ENCODE measurements at places on chromosomes 11 and 22.

DNA sequence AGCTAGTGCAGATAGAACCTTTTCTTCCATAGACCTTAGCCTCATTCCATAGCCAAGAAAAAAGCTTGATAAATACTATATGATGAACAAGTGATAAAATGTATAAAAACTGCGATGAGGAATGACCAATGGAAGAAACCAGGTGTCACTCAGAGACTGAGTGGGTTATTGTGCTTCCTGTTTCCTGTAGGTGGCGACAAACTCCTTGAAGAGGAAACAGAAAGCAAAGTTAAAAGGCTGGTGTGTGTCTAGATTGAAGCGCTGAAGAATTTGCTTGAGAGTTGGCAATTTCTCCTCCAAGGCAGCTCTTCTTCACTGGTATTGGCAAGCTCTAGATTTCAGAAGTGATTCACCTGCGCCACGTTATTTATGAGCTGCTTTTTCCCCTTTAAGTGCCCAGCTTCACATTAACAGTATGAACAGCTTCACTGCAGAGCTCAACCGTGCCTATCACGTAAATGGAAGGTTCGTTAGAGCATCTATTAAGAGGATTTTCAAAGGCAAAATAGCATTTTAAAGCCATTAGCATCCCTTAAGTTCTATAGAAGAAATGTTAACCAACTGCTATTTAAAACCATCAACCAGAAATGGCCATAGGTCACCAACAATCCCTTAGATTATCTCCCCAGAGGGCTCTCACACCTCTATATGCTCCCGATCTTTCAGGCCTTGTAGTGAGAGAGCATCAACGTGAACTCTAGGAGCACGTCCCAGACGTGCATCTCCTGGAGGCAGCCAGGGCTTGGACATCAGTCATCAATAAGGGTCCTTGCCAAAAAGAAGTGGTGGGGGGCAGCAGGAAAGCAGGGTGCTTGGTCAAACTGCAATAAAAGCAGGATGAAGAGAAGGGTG, 179.4 kb downstream of the CADM1 start:
- H3K4me3 ChIP-seq, result no peak overlapping the region
- DNase-seq, result peak; percentile 68
- H3K27me3 ChIP-seq, result peaks cover 36% of the 10 kb centered on the region

DNA sequence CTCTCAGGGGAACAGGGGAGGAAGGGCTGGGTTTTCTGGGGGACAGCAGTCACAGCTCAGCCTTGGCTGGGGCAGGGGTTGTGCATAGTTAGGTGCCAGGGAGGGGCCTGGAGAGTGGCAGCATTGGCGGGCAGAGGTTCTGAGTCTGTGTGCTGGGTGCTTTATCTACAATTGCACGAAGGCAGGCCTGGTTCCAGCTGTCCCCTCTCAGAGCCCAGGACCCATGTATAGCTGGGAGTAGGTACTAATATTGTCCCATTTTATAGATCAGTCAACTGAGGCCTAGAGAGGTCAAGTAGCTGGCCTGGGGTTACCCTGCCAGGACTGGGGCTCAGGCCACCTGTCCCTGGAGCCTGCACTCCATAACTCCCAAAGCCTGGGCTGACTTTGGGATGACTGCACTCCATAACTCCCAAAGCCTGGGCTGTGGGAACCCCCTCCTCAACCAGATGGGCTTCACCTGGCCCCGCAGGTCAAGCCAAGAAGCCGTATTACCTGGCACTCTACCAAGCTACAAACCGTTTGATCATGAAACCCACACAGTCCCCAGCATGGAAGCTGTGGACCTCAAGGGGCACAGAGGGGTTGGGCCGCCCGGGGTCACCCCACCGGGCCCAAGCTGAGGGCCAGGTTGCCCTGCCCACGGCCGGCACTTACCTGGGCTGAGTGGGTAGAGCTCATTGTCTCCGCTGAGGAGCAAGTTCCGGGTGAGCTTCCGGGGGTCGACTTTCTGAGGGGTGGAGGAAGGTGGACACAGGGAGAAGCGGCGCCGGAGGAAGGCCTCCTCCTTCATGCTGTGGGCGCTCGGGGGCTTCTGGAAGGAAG, 36.5 kb downstream of the OSBPL5 start:
- H3K27me3 ChIP-seq, result no peaks in the 10 kb centered on the region
- no peak overlapping the region for H3K4me3 ChIP-seq
- peaks cover 29% of the 10 kb centered on the region for H3K4me1 ChIP-seq
- H3K36me3 ChIP-seq, result peaks cover 30% of the 10 kb centered on the region

DNA sequence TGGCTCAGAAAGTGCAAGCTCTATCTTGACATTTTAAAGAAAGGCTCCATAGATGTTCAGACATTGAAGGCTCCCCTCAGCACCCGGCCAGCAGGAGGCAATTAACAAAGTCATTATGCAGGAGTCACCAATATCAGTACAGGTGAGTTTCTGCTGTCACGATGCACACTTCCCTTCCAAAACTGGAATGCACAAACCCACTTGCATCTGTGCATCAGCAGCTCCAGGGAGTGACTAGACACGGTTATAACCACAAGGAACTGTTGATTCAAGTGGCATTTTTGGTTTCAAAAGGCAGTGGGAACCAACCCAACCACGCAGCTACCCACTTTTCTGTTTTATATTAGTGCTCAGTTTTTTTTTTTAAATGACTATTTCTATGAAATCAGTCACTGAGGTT, 293.9 kb upstream of the NARS2 start:
- no peak overlapping the region for H3K4me3 ChIP-seq
- no peaks in the 10 kb centered on the region for H3K36me3 ChIP-seq
- H3K27me3 ChIP-seq, result no peaks in the 10 kb centered on the region
- no peak overlapping the region for H3K27ac ChIP-seq
- no peak for DNase-seq

DNA sequence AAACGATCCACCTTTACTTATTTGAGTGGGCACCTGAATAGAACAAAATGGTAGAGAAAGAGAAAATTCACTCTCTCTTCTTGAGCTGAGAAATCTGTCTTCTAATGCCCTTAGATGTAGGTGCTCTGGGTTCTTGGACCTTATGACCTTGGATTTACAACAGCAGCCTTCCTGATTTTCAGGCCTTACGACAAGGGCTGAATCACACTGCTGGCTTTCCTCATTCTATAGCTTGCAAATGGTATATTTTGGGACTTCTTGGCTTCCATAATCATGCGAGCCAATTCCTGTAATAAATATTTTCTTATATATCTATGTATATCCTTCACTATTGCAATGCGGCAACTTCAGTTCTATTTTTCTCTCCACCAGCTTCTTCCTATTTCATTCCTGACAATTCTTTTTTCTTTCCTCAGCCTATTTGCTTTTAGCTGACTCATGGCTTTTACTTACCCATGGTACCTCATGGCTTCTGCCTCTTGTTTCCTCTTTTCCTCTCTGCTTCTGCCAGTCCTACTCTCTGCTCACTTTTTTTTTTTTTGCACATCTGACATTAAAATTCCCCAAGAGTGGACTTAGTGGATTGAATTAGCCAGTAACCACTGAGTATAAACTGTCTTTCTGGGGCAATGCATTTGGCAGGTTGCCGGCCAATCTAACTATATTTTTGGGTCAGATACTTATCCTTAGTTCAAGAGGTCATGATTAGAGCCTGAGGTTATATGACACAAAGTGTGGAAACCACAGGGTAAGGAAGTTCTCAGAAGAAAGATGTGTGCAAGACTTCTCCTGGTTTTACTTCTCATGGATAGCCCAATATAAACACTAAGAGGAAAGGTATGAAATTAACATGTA, 359.5 kb downstream of the TMEM135 start:
- no peak overlapping the region for H3K4me3 ChIP-seq
- H3K27me3 ChIP-seq, result no peaks in the 10 kb centered on the region
- no peaks in the 10 kb centered on the region for H3K36me3 ChIP-seq
- H3K4me1 ChIP-seq, result no peaks in the 10 kb centered on the region

All from MCF 10A (cell line).